ENCODE measurements at places on chromosomes 1 and 21.
A peak's percentile ranks its signal among the peaks of the same experiment; 100 is the strongest.

GRCh38 chr1:87051965-87052364 is 137.5 kb downstream of the HS2ST1 start:
- DNase-seq, result no peak

- DNase-seq, result no peak
These were observed 608.9 kb downstream of the AMY1C start for GRCh38 chr1:104358621-104359020.

DNA sequence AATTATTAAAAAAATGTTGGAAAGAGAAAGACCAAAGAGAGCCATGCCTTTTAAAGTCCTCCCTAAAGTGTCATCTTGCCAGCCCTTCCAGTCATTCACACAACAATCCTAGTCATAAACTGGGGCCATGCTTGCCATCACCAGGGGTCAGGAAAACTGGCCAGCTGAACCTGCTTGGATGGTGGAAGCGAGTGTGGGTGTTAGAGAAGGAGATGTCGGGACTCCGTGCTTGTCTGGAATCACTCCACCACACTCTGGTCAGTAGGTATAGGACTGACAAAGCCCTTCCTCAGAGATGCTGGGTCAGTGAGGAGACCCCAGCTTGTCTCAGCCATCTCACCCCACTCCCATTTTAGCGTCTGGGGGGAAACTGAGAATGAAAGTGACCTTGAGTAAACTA is 3.3 kb upstream of the HAPLN2 start:
- DNase-seq, result no peak

GRCh38 chr1:41641475-41641814 is 157.0 kb upstream of the EDN2 start:
- no peak for DNase-seq

DNA sequence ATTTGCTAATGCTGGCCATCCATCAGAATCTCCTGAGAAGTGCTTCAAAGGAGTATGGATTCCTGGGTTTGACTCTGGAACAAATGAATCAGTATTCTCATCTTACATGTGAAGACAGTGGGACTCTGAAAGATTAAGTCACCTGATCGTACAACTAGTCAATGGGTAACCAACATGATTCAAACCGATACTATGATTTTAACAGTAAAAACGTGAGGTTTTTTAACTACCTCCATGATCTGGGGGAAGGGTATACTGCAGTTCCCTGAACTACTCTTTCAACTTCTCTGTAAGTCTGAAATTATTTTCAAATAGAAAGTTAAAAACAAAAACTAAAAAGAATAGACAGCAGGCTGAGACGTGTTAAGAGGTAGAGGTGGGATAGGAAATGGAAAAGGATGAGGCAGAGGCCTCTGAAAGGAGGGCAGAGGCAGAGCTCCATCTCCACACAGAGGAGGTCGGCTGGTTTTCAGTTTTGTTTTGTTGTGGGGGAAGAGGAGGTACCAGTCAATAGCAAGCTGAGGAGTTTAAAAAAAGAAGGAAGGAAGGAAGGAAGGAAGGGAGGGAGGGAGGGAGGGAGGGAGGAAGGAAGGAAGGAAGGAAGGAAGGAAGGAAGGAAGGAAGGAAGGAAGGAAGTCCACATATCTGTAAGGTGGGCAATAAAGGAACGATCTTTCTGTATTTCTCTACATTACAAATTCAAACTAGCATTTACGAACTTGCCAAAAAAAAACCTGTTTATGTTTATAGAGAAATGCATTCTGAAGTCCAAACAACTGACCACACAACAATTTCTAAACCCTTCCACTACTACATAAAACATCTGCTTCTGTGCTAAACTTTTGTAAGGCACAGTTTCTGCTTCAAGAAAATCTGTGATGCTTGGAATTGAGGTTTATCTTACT is 213.1 kb downstream of the RERE start:
- DNase-seq, result no peak

GRCh38 chr1:53220962-53221286 is 490 bp upstream of the CZIB start:
- no peak for DNase-seq

DNA sequence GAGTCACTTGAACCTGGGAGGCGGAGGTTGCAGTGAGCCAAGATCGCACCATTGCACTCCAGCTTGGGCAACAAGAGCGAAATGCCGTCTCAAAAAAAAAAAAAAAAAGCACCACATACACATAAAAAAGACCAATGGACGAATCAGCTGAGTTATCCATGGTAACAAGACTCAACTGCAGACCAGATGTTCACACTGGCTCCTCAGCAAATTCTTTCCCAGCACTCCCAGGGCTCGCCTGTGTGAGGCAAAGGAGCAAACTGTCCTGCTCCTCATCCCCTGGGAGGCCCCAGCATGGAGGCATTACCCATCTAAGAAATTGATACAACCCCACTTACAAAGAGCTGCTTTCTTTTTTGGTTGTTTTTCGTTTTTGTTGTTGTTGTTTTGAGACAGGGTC is 3.1 kb downstream of the TMEM234 start:
- no peak for DNase-seq

GRCh38 chr1:15493869-15494390 is 18.0 kb downstream of the CELA2B start:
- no peak for DNase-seq

- peak; percentile 93 for DNase-seq
These were observed 110.8 kb upstream of the HOOK1 start for GRCh38 chr1:59703918-59704378.

- no peak for DNase-seq
These were observed 21.8 kb downstream of the EYA3 start for GRCh38 chr1:28066393-28067154.

- DNase-seq, result no peak
These were observed at the start of gene RGS21 for GRCh38 chr1:192316942-192317450. Gene RGS21 (plus strand): TSS chr1:192316992. CDS start chr1:192343037, 26,045 bp downstream.

DNA sequence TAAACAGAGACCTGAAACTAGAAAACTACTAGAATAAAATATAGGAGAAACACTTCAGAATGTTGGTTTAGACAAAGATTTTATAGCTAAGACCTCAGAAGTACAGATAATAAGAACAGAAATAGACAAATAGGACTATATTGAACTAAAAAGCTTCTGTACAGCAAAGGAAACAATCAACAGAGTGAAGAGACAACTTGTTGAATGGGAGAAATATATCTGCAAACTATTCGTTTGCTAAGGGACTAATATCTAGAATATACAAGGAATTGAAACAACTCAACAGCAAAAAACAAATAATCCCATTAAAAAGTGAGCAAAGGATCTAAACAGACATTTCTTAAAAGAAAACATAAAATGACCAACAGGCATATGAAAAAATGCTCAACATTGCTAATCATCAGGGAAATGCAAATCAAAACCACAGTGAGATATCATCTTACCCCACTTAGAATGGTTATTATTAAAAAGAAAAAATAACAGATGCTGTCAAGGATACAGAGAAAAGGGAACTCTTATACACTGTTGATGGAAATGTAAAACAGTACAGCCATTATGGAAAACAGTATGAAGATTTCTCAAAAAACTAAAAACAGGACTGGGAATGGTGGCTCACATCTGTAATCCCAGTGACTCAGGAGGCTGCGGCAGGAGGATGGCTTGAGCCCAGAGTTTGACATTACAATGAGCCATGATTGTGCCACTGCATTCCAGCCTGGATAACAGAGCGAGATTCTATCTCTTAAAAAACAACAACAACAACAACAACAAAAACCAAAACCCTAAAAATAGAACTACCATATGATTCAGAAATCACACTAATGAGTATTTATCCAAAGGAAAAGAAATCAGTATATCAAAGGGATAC is 37.3 kb upstream of the ZSWIM5 start:
- DNase-seq, result no peak

GRCh38 chr1:63326473-63327380 is 4.4 kb downstream of the FOXD3 start:
- DNase-seq, result no peak

- DNase-seq, result no peak
These were observed 35.3 kb upstream of the TENT5B start for GRCh38 chr1:27047914-27048313.

GRCh38 chr1:234706199-234706598 is 96.2 kb upstream of the IRF2BP2 start:
- no peak for DNase-seq

GRCh38 chr1:178725466-178726086 is 532 bp downstream of the RALGPS2 start:
- DNase-seq, result no peak

GRCh38 chr1:84000954-84001495 is 2.1 kb upstream of the TTLL7 start:
- DNase-seq, result no peak

DNA sequence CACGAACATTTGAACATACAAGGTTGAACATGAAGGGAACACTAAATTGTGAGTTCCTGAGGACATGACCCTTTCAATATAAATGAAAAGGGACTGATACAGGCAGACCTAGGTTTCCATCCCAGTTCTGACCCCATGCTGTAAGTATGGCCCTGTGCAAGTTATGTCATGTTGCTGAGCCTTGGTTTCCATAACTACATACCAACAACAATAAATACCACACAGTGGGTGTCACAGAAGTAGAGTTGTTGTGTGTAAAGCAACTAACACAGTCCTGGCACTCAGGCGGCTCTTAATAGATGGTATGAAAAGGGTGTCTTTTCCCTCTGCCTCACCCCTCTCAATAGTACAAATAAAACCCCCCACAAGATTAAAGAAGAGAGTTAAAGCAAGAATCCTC is 140.8 kb downstream of the LMX1A start:
- DNase-seq, result no peak

DNA sequence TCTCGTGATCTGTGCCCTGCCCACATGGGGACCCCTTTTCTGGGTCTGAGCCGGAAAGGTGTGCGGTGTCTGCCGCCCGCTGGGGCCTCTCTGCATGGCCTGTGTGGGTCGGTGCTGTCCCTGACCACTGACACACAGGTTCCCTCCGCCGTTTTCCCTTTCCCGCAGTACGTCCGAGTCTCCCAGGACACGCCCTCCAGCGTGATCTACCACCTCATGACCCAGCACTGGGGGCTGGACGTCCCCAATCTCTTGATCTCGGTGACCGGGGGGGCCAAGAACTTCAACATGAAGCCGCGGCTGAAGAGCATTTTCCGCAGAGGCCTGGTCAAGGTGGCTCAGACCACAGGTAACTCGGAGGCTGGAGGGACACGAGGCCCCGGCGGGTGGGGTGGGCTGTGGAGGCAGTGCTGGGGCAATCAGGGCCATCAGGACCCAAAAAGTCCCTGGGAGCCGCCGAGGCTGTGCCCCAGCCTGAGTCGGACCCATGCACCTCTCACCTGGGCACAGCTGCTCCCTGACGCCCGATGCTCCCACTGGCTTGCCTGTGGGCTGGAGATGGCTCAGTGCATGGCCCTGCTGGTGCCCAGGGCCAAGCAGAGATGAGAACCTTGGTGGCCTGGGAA is 13.3 kb downstream of the TRPM2 start:
- DNase-seq, result no peak

GRCh38 chr1:63892632-63893395 is 119.0 kb downstream of the ROR1 start:
- no peak for DNase-seq

- DNase-seq, result no peak
These were observed 19.9 kb downstream of the DSTYK start for GRCh38 chr1:205191622-205192021.

- DNase-seq, result no peak
These were observed 29.1 kb downstream of the TRPM2 start for GRCh38 chr21:44382536-44382935.

DNA sequence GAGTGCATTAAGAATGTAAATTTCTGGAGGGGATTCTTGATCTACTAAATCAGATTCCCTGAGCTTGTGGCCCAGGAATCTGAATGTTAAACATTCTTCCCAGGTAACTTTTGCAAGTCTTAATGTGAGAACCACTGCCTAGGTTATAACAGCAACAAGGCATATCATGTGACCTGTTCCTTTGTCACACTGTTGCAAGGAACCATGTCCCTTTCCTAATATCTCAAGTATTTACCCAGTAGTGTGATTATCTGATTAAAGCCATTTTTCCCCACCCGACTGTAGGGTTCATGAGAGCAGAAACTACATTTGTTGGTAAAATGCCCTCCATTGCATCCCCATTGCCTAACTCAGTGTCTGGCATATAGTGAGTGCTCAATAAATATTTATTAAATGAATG is 112.9 kb upstream of the ATP1A1 start:
- no peak for DNase-seq

- DNase-seq, result no peak
These were observed 62.2 kb upstream of the ATP1B1 start for GRCh38 chr1:169044296-169044695.

DNA sequence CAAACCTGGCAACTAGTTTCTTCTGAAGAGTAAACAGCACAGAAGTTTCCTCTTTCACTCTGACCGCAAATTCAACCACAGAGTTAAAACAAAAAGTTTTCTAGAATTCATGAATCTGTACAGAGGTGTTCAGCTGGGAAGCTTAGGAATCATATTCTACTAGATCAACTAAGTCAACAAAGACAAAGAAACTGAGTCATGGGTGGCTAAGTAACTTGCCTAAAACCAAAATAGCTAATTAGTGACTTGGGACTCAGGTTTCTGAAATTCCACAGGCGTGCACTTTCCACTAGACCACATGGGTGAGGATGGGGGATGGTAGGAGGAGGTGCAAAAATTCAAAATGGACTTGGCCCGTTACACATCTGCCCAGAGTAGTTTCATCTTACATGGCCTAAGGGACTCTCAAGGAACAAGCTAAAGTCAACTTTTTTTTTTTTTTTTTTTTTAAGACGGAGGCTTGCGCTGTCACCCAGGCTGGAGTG is 25.8 kb downstream of the PTPN14 start:
- DNase-seq, result no peak

- DNase-seq, result no peak
These were observed 295.3 kb upstream of the LYPLAL1 start for GRCh38 chr1:218878369-218878768.

GRCh38 chr1:78277253-78277652 is 213.5 kb upstream of the PTGFR start:
- DNase-seq, result no peak

- no peak for DNase-seq
These were observed 45.7 kb upstream of the COX20 start for GRCh38 chr1:244789731-244790130.

DNA sequence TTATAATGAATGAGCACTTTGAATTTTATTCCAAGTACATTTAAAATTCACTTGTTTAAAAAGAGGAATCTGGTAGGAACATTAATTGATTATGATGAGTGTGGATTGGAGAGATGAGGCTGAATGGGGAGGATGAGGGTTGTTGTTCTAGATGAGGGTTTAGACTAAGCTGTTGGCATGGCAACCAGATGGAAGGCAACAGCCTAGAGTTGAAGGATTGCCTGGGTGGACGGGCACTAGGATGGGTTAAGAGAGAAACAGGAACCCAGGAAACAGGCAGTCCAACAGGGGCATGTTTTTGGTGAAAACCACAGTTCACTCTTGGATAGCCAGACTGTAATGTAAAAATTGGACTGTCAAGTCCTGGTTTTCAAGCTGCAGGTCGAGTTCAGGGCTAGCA is 125.5 kb downstream of the CHRM3 start:
- no peak for DNase-seq

DNA sequence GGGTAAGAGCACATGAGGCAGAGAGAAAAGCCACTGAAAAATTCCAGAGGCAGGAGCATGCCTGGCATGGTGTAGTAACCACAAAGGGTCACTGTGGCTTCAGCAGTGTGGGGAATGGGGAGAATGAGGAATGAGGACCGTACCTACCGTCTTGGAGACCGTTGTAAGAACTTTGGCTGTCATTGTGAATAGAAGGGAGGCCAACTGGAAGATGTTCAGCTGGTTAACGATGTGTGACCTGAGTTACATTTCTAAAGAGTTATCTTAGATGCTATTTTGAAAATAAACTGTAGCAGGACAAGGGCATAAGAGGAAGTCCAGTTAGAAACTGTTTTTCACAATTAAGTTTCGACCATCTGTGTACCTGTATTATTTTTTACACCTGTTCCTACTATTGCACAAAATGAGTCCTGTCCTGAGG is 365.5 kb upstream of the SGIP1 start:
- no peak for DNase-seq

GRCh38 chr1:151312411-151312810 is 14.8 kb downstream of the PI4KB start:
- no peak for DNase-seq
